Naive B cell (primary cell): ENCODE measurements at places on chromosomes 2 and 18.

GRCh38 chr2:102620332-102620731 is 979 bp downstream of the SLC9A2 start:
- no peak for DNase-seq

DNA sequence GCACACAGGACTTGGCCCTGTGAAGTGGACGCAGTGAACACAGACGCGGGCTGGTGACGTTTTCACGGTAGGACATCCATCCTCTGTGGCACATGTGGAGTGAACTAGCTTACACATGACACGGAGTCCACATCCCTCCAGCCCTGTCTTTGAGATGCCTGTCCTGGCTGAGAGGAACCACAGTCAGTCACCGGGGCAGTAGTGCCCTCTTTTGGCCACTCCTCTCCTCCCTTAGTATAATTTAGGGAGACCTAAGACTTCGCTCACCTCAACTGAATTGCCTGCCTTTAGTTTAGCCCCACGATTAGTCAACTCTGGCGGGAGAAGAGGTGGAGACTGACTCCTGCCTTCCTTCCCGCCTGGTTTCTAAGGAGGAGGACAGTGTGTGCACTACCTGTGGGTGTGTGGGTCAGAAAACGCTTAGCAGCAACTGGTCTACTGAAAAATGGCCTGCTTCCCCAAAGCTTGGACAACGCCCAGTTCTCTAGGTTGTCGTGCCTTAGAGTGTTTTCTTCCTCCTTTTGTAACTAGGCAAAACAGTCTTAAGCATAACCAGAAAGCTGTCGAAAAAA is 70.6 kb downstream of the MBP start:
- peak; percentile 74 for DNase-seq

GRCh38 chr18:22765896-22766295 is 167.2 kb upstream of the RBBP8 start:
- no peak for DNase-seq

GRCh38 chr2:25184254-25184653 is 15.9 kb upstream of the POMC start:
- no peak for DNase-seq

DNA sequence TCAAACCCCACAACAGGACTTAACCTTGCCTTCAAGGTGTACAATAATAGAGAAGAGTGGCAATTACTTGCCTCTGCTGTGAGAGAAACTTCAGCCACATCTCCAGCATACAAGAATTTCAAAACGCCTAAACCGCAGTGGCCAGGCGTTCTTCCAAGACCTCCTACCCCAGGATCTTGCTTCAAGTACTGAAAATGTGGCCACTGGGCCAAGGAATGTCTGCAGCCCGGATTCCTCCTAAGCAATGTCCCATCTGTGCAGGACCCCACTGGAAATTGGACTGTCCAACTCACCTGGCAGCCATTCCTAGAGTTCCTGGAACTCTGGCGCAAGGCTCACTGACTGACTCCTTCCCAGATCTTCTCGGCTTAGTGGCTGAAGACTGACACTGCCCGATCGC is 2.8 kb upstream of the CYB5A start:
- no peak for DNase-seq

GRCh38 chr2:134773759-134774742 is 55.3 kb upstream of the TMEM163 start:
- no peak for DNase-seq

DNA sequence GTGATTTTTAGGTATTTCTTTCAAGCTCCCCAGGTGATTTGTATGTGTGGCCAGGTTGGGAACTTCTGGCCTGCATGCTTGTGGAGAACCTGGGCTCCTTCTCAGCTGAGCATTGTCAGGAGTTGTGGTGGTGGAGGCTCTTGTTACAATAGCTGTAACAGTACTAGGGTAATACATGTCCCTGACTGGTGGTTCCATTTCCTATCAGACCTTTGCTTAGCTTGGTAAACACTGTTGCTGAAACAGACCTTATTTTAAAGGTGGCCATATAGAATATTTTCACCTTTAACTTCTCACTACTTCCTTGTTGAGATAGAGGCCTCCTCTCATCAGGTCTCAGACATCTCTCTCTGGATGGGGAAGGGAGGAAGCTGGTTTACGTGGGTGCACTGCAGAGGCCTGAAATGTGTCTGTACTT is 79.2 kb downstream of the SETBP1 start:
- peak; percentile 33 for DNase-seq

- DNase-seq, result no peak
These were observed 64.9 kb downstream of the EVA1A start for GRCh38 chr2:75495862-75496261.

DNA sequence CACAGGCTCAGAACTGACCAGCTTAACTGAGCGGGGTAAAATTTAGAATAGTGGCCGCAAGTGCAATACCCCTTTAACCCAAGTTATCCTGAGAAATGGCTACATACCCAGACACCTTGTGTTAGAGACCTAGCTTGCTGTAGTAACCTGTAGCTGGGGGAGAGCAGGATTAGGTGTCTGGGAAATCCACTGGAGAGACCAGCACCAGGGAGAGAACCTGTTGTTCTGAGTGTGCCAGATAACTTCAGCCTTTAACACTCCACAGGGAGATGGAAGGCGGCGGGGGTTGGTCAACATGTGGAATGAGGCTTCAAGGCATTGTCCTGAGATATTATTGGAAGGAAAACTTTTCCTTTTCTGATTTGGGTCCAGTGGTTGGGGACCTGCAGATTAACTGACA is 356.0 kb downstream of the PTPRM start:
- DNase-seq, result no peak

GRCh38 chr18:29188760-29189159 is 1011.8 kb upstream of the CDH2 start:
- no peak for DNase-seq

- DNase-seq, result no peak
These were observed 14.6 kb downstream of the FBXO11 start for GRCh38 chr2:47891369-47892337.

- no peak for DNase-seq
These were observed 99.2 kb downstream of the CERS6 start for GRCh38 chr2:168555283-168555682.

DNA sequence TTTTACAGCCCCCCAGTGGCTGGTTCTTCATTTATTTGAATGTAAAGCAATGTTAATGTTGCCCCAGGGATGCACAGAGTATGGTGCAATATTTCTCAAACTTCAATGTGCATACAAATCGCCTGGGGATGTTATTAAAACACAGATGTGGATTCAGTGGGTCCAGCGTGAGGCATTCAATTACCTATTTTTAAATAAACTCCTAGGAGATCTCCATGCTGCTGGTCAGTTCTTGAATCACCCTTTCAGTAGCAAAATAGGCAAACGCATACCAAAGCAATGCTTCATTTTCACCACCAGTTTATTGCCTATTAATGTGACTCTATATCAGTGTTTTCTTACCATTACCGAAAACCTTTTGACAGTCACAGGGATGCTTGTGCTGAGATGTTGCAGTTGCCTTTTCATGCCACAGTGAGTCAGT is 530.7 kb downstream of the CBLN2 start:
- no peak for DNase-seq

- no peak for DNase-seq
These were observed 78.8 kb downstream of the ZNF804A start for GRCh38 chr2:184677171-184677570.

DNA sequence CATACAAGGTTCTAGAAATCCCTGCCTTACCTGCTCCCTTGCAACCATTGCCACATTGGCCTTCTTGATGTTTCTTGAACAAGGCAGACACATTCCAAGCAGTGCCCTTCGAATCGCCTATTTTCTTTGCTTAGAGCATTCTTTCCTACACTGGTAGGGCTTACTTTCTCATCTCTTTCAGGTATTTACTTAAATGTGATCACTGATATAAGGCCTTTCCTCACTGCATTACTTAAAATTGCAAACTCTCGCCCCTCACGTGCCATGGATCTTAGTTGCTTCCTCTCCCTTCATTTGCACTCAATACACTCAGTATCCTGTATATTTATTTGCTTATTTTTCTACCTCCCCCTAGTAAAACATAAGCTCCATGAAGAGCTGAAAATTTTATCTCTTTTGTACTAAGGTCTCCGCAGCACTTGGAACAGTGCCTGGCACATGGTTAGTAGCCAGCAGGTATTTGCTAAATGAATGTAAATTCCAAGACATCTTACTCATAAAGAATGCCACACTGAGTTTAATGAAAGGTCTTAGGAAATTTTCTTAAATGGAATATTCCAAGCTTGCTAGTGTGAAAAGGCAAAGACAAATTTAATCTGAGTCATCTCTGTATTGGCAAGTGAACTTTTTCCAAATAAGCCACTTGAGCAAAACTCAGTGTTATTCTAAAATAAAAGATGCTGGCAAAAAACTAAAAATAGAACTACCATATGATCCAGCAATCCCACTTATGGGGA is 42.4 kb upstream of the FIGN start:
- no peak for DNase-seq

- DNase-seq, result no peak
These were observed 11.8 kb downstream of the C2orf69 start for GRCh38 chr2:199922856-199923255.

DNA sequence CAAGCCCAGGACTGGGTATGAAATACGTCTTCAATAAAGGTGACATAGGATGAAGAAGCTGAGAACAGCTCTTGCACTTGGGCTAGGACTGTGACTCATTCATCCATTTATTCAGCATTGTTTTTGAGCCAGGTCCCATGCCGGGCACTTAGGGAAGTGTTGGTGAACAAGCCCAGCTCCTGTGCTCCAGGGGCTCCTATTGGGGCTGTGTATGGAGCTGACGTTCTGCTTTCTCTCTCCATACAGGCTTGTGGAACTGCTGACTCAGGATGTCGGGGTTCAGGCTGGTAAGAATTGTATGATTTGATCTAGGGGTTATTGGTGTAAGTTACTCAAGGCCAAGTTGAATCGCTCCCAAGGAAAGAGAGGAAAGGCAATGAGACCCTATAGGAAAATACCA is 24.0 kb downstream of the MYO7B start:
- DNase-seq, result no peak

DNA sequence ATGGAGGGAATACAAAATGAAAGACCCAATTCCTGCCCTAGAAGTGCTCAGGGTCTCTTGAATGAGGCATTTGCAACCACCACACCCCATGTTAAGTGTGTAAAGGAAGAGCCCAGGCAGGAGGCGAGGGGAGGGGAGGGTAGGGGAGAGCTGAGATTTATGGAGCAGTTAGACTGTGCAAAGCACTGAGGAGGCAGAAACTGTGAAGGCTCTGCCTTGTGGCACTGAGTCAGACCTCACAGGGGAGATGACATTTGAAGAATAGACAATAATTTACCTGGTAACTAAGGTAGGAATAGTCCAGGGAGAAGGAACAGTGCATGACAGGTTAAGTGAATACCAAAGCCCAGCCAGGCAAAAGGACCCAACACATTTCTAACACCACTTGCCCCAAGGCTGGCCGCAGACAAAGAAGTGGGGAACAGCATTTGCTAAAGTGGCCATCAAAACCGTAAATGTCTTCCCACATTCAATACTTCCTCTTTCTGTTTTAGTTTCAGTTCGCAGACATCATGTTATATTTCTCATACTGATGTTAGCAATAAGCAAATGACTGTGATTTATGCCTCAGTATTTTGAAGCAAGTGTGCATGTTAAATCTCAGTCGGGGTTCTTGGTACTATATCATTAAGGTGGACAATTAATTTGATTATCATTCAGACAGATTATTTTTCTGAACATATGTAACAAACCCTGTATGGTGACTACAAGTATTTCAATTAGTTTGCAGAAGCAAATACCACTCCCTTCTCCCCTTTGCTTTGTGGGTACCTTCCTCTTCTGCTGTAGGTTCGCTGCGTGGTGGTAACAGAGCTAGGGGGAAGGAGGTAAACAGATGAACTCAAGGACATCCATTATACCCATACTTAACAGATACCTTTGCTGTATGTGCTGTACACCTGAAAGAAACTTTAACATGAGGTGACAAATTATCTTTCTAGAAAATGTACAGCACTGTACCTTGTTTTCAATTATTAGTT is 27.5 kb downstream of the CDH20 start:
- DNase-seq, result peak; percentile 1

GRCh38 chr18:35386600-35387100 is 9.5 kb upstream of the ZNF396 start:
- peak; percentile 62 for DNase-seq

DNA sequence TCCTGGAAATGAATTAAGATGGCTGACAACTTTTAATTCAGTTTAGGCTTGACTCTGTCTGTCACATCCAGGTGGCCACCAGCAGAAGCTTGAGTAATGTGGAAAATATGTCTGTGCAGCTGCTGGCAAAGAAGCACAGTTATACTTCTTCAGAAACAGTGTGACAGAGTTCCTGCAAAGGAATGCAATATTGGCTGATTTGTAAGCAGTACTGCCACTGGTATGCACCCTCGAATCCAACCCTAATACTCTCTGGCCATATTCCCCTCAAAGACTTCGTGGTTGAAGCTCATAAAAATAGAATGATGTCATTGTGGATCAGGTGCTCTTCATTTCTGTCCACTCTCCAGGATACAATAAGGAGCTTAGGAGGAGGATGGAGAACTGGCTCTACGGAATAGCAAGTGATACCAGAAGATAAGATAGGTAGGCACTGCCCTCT is 86.2 kb downstream of the METTL8 start:
- DNase-seq, result no peak

DNA sequence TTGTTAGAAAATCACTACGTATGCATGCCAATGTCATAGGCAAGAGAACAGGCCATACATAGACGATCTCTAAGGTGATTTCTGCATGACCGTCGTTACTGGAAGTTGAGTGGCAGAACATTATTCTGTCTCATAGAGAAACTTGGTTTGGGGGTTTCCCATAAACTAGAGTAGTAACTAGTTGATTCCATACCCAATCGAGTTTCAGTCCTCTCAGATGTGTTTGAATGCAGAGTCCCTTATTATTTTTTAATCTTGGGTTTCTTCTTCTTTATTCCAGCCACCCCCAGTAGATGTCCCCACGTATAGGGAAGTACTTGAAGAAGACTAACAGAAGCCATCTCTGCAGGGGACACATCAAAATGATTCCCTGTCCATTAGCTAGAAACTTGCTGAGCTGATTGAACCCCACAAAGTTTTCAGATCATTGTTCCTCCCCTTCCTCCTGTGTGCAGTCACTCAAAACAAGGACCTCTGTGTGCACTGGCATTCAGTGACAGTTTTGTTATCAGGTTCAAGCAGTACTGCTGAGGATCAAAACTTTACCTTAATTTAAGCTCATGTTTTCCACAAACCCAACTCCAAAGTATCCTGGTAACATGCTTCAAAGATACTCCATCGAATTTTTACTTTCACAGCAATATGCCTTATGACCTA is 68.4 kb upstream of the CDCA7 start:
- DNase-seq, result no peak

DNA sequence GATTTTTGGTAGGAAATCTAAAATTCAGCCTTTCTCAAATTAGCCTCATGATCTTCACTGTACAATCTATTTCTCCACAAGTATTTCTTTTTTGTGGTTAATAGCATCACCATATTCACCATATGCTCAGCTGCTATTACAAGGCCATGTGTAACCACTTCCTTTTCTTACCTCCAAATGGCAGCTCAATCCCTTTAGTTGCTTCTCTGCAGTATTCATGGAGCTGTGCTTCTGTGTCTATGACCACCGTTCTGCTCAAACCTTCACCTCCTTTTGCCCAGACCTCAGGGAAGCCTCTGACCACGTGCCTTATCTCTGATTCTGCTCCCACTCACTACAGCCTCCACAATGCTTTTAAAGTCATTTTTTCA is 126.7 kb upstream of the TMEM200C start:
- DNase-seq, result no peak

GRCh38 chr2:101145406-101145805 is 5.8 kb downstream of the TBC1D8 start:
- no peak for DNase-seq
